T-helper 2 cell (primary cell): ENCODE measurements at places on chromosomes 6 and 20.

DNA sequence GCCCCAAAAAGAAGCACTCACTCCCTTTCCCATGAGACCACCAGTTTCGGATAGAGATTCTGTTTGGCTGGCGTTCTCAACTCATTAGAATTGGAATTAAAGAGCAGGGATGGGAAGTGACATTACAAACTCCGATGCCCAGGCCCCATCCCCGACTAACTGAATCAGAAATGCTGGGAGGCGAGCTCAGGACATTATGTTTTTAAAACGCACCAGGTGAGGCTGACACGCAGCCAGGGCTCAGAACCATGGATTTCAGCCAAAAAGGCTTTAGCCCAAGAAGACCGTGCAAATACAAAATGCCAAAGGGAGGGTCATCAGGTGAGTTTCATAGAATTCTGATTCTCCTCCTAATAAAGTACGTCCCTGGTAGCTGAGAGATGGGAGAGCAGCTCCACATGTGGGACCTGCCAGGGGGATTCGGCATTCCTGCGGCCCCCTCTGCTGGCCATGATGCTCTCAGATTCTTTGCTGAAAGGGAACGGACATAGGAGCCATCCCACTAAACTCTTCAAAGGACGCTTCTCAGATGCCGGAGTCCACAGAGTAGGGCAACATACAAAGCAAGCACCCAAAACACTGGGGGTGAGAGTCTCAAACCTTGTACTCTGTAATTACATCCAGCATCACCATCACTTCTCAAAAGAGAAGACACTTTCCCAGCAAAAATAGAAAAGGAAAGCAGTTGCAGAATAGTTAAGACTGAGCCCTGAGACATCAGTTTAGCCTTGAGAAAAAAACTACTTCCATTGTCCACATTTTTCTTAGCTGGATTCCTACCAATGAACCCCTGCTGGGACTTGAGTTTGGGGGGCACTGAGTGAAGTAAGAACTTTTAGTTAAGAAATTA is 205.2 kb downstream of the BMP7 start:
- no peak for DNase-seq

DNA sequence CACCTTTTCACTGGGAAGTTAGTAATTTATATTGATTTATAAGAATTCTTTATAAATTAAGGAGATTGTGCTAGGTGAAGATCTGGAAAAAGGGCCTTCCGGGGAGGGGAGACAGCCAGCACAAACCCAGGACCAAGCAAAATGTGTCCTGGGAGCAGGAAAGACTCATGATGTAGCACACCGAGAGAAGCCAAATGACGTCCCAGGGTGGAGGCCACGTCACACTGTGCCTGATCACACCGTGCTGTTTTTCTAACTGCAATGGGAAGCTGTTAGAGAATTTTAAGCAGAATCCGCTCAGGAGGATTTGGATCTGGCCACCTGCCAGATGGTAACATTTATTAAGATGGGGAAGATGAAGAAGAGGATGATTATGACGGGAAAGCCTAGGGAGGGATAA is 72.7 kb upstream of the AKAP12 start:
- no peak for DNase-seq

DNA sequence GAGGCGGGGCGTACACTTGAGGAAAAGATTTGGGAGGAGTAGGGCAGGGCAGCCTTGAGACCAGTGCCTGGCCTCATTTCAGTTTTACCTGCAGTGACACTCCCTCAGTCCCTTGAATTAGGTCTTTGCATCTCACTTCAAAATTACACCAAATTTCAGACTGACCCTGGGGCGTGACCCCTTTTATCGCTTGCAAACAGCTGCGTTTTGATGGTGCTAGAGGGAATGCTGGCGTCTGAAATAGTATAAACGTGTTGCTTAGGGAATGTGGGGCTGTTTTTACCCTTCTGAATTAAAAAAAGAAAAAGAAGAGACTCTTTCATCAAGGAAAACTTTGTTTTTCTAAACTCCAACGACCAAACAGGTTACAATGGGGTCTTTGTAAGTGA is 21.0 kb downstream of the COL9A1 start:
- no peak for DNase-seq

DNA sequence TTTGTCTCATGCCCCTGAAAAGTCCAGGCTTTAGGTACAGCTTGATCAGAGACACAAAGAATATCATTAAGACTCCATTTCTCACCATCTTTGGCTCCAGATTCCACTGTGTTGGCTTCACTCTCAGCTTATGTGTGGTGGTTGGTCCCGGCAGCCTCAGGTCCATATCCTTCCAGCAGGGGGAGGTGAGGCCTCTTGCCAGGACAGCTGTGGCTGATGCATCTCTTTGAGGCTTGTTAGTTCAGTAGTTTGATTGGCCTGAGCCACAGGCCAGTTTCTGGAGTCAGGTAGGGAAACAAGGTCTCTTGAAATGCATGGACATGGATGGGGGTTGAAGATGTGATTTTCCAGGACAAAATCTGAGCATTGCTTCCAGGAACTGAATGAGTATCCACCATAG is 62.4 kb downstream of the JAG1 start:
- no peak for DNase-seq

GRCh38 chr6:123777563-123777962 is 26.1 kb upstream of the NKAIN2 start:
- no peak for DNase-seq

DNA sequence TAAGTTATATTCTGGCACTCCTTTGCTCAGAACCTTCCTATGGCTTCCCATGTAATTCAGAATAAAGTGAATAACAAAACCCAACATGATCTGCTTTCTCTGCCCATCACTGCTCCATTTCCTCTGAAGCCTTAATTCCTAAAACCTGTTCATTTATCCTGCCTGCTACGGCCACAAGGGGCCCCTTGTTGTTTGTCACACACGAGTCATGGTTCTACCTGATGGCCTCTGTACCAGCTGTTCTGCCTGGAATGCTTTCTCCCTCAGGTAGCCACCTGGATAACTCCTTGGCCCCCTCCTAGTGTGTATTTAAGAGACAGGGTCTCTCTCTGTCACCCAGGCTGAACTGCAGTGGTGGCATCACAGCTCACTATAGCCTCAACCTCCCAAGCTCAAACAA is 26.8 kb downstream of the ERGIC3 start:
- no peak for DNase-seq

DNA sequence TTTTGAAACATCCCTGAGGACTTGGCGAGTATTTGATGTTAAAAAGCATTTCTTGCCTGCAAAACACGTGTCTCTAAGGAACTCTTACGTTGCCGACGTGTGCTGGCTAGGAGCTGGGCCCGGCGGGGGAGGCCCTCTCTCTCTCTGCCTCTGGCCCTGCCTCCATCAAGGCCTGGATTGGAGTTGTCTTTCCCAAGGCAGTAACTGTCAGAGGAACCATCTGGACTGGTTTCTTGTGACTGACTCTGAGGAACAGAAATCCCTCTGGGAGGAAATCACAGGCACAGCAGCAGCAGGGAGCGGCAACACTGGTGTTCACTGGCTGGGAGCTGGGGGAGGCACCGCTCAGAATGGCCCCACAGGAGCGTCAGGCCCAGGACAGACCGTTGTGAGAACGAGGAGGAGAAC is 244.2 kb downstream of the NRN1 start:
- no peak for DNase-seq

GRCh38 chr6:42627674-42628073 is 63.8 kb downstream of the UBR2 start:
- DNase-seq, result no peak

DNA sequence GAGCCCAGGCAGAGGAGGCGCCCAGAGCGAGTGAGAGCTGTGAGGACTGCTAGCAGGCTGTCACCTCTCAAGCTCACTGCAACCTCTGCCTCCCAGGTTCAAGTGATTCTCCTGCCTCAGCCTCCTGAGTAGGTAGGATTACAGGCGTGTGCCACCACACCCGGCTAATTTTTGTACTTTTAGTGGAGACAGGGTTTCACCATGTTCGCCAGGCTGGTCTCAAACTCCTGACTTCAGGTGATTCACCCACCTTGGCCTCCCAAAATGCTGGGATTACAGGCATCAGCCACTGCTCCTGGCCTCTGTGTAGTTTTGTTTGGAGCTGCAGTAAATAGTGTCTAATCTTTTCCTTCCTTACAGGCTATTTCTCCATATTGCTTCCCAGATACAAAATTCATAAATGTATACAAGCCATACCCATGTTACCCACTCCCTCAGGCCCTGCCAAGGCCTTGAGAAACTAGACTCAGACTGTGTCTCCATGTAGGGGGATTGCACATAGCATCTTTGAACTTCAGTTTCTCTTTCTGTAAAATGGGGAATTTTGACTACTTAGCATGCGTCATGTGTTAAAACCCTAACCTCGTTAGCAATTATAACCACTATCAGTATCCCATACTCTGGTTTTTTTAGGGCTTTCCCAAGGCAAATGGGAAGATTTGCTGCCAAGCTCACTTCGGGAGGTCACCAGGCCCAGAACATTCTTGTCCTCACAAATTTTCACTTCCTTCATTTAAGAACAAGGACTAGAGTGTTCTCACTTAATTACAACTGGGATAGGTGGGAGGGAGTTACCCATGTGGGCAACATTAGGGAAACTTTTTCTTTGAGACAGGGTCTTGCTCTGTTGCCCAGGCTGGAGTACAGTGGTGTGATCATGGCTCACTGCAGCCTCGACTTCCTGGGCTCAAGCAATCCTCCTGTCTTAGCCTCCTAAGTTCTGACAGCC is 67.3 kb upstream of the DDR1 start:
- no peak for DNase-seq

DNA sequence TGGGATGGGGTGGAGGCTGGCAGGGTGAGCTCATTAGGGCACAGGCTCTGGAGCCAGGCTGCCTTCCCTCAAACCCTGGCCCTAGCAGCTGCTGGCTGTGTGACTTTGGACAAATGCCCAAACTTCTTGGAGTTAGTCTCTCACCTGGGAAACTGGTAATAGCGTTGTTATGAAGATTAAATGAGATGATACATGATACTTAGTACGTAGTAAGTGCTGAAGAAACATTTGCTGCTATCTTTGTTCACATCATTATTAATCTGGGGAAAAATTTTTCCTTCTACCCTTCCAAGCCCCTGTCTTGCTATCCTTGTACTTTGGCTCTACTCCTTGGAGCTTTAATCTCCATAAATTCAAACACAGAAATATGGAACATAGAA is 22.3 kb upstream of the PPARD start:
- DNase-seq, result no peak

DNA sequence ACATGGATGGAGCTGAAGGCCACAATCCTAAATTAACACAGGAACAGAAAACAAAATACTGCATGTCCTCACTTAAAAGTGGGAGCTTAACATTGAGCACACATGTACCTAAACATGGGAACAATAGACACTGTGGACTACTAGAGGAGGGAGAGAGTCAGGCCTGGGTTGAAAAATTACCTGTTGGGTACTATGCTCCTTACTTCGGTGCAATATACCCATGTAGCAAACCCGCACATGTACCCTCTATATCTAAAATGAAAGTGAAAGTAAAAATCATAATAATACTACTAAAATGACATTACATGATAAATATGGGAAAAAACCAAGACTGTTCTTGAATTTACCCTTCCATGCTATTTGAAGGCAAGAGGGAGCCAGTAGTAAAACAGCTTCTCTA is 1273.8 kb upstream of the ADGRB3 start:
- peak; percentile 3 for DNase-seq

DNA sequence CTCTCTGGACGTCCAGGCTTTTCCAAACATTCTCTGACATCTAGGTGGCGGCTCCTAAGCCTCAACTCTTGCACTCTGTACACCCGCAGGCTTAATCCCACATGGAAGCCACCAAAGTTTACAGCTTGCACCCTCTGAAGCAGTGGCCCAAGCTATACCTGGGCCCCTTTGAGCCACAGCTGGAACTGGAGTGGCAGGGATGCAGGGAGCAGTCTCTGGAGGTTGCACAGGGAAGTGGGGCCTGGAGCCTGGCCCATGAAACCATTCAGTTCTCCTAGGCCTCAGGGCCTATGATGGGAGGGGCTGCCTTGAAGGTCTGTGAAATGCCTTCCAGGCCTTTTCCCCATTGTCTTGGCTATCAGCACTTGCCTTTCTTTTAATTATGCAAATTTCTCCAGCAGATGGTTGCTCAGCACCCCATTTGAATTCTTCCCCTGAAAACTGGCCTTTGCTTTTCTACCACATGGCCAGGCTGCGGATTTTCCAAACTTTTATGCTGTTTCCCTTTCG is 64.9 kb downstream of the IRF4 start:
- DNase-seq, result no peak

DNA sequence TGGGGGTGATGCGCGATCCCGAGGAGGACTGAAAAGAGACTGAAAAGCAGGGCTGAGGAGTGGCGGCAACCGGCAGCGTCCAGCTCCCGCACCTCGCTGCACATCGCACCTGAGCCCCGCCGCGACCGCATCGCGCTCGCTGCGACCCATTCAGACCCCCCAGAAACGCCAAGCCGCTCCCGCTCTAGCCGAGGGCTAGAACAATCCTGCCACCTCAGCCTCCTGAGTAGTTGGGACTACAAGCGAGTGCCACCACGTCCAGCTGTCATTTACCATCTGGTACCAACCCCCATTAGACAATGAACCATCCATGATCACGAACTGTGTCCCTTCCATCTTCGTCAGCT is 33.2 kb downstream of the HLA-A start:
- no peak for DNase-seq

DNA sequence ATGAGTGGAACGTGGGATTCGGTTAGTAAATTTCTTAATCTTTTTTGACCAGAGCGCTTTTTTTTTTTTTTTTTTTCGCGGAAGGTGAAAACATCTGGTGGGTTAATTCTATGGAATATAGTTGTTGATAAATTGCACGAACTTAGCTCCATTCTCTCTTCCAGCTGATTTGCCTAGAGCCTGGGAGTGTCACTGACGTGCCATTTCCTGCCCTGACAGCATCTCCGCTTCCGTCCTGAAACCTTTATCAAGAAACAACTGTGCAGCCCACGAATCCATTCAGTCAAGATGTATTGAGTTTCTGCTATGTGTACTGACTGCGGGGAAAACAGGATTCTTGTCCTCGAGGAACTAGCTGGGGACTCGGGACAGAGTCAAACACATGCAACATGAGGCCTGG is 59.5 kb upstream of the TGM3 start:
- no peak for DNase-seq
